Activated CD8-positive, alpha-beta T cell treated with anti-CD3 and anti-CD28 coated beads, Interleukin-2, amount 10 ng/mL, durations not matched to agents 7 days and 5 days (primary cell): ENCODE measurements at places on chromosomes 5 and 9. TPM values are rescaled to one million over a fixed set of nuclear protein-coding genes. Genes with fewer than 3 reads are reported as not detected.

DNA sequence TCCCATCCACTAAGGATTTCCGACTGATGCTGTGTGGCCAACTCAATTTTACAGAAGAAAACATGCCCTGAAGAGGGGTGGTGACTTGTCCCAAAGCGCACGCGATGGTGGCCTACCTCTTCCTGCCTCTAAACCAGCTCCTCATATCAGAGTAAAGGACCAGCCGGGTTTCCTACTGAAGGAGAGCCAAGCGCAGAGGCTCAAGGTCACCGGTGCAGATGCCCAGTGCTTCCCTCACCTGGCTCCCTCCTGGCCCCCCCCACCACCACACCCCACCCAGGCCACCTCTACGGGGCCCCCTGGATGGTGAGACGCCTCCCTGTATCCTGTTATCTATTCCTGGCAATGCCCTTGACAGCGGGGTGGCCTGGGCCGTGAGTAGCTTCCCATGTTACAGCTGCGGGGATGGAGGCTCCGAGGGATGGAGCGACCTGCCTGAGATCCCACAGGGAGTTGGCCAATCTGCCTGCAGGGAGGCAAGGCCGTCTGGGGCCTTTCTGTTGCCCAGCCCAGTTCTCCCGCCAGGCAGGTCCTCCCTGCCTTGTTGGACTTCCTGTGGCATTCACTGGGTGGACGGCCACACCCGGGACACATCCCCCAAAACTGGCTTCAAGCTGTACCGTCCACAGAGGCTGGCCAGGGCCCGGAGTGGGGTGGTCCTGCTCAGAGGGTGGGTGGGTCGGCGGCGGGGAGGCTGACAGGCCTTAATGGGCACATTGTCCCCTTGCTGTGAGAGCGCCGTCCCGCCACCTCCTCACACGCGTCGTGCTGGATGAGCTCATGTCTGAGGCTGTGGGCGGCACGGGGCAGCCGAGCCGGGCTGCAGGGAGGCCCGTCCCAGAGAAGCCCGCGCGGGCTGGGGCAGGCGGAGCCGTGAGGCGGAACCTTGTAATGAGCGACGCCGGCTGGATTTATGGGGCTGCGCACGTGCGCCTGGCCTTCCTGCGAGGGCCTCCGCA, 72.5 kb downstream of the MACROH2A1 start:
- peaks cover 51% of the 10 kb centered on the region for H3K4me1 ChIP-seq
- peaks cover 4% of the 10 kb centered on the region for H3K36me3 ChIP-seq
- H3K27ac ChIP-seq, result peak overlapping the region; percentile 55
- H3K27me3 ChIP-seq, result no peaks in the 10 kb centered on the region
- H3K4me3 ChIP-seq, result no peak overlapping the region
- DNase-seq, result no peak

Gene PDE6A
- total RNA-seq, result not detected

Gene ACTBL2
- not detected for total RNA-seq

GRCh38 chr9:110850401-110851135, 182.0 kb downstream of the MUSK start:
- no peak overlapping the region for H3K27ac ChIP-seq
- no peaks in the 10 kb centered on the region for H3K27me3 ChIP-seq

GRCh38 chr5:74895906-74896305, 29.7 kb upstream of the FAM169A start:
- DNase-seq, result no peak
- H3K27ac ChIP-seq, result no peak overlapping the region
- no peaks in the 10 kb centered on the region for H3K36me3 ChIP-seq
- H3K4me1 ChIP-seq, result no peaks in the 10 kb centered on the region
